ENCODE measurements at places on chromosomes 1 and 21.

DNA sequence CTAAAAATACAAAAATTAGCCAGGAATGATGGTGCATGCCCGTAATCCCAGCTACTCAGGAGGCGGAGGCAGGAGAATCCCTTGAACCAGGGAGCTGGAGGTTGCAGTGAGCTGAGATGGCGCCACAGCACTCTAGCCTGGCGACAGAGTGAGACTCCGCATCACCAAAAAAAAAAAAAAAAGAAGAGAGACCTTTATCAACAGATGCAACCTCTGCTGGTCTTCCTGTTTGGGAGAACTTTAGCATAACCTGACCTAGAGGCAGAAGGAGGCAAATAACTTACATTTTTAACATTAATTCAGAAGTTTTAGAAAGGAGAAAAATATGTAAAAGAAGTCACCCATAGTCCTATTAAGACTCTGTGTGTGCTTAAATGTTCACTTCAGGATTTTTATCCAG, 32.4 kb downstream of the SLAMF1 start:
- peak; percentile 48 for DNase-seq

DNA sequence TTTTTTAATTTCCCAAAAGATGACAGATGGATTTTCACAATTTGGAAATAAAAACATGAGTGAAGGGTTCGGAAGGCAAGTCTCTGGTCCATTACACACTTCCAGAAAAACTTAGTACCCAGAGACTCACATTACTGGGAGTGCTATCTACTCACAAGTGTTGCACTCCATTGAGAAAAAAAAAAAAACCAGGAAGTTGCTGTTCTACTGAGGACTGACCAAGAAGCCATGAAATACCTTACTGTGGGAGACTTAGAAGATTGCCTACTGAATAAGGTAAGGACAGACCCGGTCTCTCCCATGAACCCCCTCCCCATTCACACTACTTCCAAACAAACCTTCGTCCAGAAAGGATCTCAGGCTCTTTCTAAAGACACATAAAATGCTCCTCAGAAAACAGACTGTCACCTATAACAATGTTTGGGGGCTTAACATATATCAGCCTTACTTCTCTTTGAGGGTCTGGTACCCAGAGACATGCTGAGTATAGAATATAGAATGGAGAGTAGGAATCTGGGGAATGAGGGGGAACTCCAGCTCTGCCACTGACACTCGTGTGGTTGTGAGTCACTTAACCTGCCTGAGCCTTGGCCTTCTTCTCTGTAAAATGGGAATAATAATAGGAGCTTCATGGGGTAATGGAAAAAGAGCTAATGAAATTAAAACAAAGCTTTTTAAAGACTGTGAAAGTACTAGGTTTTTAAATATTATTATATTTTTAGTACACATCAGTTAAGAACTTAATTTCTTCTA, 1.4 kb downstream of the MAB21L3 start:
- DNase-seq: no peak

- no peak for DNase-seq
These were observed 15.2 kb upstream of the YRDC start for GRCh38 chr1:37822906-37823815.

DNA sequence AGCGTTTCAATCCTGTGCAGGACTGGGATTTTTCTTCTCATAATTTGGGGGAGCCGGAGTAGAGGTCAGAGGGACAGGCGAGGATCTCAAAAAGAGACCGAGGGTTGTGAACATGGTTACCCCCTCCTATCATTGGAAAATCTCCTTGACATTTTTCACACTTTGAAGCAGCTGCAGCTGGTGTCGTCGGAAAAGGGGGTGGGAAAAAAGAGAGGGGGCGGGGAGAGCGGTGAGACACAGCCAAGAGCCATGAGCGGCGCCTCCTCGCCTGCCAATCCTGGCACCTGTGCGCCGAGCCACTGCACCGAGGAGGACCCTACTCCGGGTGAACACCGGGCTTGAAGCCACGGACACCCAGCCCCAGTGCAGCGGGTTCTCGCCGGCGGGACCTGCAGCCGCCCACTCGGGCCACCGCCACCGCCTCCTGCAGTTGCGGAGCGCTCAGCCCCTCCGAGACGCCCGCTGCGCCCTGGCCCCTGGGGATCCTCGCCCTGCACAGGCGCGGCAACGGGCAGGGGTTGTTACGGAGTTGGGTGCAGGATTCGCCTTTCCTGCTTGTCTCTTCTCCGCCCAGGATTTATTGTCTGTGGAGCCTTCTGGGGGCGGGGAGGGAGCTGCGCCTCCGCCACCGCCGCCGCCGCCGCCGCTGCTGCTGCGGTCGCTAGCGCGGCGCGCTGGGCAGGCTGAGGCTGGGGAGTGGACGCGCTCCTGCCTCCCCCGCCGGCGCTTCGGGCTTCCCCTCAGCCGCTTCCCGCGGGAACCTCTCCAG, at the start of gene LRRC7:
LRRC7 (plus strand) TSS at position 271 of the 769 bp plus-strand sequence. CDS start 718 bp downstream, outside the sequence.
- DNase-seq: peak; percentile 54

DNA sequence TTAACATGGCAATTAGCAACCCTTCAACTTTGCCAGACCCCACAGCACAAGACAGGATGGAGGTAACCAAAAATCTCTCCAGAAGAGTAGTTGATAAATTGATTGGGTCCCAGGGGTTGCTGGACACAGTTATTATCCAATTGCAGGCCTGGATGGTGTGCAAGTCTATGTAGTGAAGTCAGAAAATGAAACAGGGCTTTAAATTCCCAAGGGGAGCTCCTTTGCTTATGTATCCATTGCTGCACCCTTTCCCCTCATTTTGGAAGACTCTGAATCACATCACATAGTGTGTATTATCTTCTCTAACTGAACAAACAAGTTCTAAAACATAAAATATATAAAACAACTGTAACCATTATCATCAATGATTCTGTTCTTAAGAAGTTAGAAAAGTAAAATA, 550.2 kb downstream of the LMO4 start:
- DNase-seq: no peak

GRCh38 chr1:3469849-3470649, 15.6 kb downstream of the ARHGEF16 start:
- DNase-seq: no peak

DNA sequence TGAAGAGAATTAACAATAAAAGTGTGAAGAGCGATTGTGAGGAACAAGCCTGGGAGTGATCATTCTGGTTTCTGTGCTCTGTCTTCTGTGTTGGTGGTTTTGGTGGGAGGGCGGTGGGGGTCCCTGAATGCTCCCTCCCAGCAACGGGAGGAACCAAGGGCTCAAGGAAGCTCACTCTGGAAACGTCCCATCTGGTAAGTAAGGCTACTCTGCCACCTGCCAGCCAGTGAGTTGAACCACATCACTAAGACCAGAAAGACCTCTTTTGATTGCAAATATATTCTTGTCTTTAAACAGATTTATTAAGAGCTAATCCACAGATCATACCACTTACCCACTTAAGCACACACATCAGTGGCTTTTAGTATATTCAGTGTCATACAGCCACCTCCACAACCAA, 125.0 kb downstream of the PRDM2 start:
- DNase-seq: no peak

GRCh38 chr1:95371666-95372282, 137.8 kb downstream of the RWDD3 start:
- DNase-seq: no peak

DNA sequence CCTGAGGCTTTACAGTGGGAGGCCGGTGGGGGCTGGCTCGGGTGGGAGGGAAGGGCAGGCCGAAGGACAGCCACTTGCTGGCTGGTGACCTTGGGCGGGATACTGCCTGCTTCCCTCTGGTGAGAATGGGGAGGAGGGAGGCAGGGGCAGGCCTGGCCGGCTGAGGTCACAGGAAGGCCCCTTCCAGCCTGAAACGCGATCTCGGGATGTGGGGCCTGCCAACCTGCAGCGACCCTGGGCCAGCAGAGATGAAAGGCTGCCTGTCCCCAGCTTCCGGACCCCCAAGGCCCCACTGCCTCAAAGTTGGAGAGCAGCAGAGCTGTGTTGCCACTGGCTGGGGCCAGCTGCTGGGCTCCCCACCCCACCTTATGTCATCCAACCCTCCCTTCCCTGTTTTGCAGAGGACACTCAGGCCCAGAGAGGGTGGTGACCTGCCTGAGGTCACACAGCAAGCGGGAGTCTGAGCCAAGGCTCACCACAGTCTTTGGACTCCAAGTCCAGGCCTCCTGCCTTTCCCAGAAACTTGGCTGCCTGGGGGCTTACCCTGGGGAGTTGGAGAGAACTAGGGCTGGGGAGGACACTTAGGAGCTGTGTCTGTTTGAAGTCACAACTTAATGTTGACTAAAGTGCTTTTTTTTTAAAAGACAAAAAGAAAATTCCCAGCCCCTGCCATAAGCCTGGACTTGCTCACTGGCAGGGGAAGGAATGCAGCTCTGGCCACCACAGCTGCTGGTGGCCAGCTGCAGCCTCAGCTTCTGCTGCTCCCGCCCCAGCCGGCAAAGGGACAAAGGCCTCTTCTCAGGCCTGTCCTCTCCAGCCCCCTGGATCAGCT, 14.8 kb upstream of the WASF2 start:
- no peak for DNase-seq

- DNase-seq: no peak
These were observed 125.7 kb downstream of the ITSN1 start for GRCh38 chr21:33767960-33768359.

GRCh38 chr1:35029761-35030160, 2.0 kb downstream of the ZMYM6 start:
- no peak for DNase-seq
